Activated effector memory CD4-positive, alpha-beta T cell treated with Interleukin-2 at 50 U/mL for 16 hours (primary cell): ENCODE measurements at places on chromosomes 7 and 10.

DNA sequence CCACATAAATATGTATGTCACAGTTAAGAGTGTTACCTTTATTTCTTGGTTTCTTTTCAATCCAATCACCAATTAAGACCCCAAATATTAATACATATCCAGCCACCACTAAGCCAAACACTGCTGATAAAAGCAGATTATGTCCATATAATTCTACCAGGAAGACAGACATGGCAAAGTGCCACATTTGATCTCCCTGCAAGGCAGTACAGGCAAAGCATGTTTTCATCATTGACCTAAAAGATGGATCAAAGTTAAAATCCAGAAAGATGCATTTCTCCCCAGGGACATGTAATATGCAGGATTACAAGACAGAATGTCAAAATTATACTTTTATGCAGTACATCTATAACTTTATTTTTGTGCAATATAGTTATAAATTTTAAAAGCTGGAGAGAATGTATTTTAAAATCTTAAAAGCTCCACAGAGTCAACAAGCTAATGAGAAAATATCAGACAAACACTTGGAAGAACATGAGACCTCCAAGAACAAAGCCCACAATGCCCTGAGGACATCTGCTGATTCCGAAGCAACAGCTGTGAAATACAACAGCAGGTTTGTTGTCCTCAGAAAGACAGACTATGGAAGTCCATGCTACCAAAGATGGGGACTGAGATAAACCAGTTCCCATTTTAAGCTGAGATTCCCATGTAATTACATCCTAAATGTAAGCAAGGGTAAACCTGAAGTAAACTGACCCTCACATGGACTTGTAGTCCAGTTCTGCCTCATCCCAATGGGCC is 54.5 kb upstream of the TOMM7 start:
- no peak for DNase-seq

GRCh38 chr10:27433976-27434375 is 70.1 kb upstream of the RAB18 start:
- no peak for DNase-seq

GRCh38 chr7:76303202-76304147 is 1.0 kb downstream of the HSPB1 start:
- DNase-seq = peak; percentile 67

- no peak for DNase-seq
Measured at GRCh38 chr10:45599646-45600045, 72.9 kb downstream of the ZFAND4 start.

GRCh38 chr10:454860-455259 is 234.6 kb downstream of the DIP2C start:
- no peak for DNase-seq

DNA sequence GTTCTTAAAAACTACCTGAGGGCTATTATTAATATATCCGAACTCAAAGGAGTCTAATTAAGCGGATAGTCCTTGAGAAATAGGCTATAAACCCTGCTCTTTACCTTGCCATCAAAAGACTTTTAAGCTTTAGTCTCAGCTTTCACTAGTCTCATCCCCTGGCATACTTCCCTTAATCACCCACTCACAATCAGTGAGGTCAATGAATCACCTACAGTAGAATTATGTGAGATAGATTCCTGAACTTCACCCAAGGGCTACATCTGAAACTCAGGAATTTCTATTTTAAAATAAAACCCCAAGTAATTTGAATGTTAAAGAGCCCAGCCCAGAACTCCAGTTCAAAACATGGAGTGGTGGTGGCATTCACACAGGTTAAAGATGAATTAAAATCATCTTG is 108.7 kb downstream of the ETV1 start:
- no peak for DNase-seq

DNA sequence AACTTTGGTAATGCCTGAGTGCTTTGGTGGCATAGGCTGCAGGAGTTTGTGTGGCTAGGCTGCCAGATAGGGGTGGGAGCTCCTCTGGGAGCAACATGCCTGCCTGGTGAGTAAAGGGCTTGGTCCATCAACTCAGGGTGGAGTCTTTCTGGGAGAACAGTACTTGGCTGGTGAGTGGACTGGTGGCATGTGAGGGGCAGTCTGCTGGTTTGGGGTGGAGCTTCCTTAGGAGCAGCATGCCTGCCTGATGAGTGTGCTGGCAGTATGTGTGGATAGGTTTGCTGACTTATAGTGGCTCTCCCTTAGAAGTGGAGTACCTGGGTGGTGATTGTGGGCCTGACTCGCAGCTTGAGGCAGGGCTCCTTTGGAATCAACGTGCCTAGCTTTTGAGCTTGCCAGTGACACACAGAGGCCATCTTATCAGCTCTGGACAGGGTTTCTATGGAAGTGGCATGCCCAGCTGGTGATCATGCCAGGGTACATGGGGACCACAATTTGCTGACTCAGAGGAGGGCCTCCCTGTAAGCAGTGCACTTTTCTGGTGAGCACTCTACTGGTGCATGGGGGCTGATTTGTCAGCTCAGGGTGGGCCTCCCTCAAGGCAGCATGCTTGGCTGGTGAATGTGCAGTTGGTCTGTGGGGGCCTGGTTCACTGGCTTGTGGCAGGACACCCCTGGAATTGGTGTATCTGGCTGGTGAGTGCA is 35.0 kb upstream of the SRI start:
- no peak for DNase-seq

DNA sequence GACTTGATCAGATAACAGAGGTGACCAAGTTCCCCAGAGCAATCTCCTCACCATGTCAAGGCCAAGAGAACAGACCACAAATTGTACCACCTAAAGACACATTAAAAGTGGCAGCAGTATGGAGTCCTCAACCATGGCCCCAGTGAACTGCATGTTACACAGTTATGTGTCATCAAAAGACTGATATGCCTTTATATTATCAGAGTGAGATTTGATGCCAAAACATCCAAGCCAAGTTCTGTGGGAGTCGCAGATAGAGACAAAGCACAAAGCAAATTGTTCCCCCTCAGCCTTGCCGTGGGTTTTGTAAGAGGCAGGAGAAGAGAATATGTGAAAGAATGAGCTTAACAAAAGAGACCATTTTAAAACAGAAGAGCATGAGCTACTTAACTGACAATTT is 39.2 kb upstream of the TES start:
- DNase-seq = no peak

- DNase-seq = no peak
Measured at GRCh38 chr10:85597006-85597405, 769.6 kb downstream of the GRID1 start.

GRCh38 chr7:141649865-141650634 is 51.9 kb downstream of the DENND11 start:
- no peak for DNase-seq

GRCh38 chr7:41065663-41066062 is 637.2 kb downstream of the INHBA start:
- no peak for DNase-seq

GRCh38 chr7:143518521-143518920 is 40.8 kb downstream of the TAS2R41 start:
- no peak for DNase-seq

GRCh38 chr10:79981450-79982361 is 32.8 kb upstream of the SFTPD start:
- no peak for DNase-seq

DNA sequence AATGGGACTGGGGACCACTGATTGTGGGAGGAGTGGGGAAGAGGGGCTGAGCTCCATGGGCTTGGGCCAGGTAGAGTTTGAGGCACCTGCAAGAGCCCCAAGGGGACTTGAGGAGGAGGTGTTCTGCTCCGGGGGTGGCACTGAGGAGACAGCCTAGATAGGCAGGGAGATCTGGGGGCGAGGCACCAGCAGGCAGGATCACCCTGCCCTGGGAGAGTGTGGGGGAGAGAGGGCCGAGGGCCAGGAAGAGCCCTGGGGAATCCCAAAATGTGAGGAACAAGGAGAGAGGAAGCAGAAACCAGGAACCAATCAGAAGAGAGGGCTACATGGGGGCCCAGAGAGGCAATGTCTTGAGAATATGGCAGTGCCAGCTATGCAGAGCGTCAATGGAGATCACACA is 34.6 kb downstream of the LEP start:
- no peak for DNase-seq

DNA sequence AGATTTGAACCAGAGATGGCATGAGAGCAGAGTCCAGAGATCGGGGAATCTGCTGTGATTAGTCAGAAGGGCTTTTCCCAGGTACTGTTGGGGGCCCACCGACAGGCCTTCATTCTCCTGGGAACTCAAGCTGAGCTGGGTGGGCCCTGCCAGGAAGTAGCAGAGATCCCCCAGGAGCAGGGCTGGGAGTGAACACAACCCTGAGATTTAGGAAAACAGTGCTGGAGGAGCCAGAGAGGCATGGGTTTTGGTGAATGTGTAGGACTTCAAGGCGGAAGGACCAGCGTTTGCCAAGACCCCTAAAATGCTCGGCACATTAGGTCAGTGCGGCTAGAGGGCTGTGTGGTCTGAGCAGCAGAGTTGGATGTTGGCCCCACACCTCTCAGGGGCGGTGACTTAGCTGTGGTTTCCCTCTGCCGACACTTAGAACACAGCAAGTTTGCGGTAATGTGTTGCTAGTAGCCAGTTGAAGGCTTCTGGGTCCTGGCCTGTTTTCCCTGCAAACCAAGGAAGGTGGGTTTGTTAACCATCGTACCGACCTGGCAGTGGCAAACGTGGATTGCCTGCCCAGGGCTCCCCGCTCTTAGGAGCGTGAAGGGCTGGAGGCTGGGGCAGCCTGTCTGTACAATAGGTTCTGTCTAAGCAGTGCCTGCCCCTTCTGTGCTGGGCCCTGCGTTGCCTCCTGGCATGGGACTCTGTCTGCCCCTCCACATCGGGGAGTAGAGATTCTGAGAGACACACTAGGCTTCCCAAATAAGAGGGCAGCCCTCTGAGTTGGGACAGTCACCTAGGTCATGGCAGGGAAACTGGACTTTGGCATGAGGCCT is 14.0 kb downstream of the NACAD start:
- no peak for DNase-seq

DNA sequence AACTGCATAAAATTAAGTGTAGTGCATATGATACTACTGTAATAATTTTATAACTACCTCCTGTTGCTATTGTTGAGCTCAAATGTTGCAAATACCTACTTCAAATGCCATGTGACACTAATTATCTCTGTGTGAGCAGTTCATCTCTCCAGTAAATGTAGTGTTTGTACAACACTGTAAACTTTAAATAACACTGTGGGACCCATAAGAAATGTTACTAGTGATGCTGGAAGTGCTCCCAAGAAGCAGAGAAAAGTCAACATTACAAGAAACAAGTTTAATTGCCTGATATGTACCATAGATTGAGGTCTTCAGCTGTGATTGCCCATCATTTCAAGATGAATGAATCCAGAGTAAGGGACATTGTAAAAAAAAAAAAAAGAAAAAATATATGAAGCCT is 39.9 kb downstream of the RALA start:
- no peak for DNase-seq
